Hematopoietic multipotent progenitor cell treated with erythropoietin and hydrocortisone succinate and interleukin-3 and kit ligand, for 4 days (in vitro differentiated cells): ENCODE measurements at places on chromosomes 12 and 14.

DNA sequence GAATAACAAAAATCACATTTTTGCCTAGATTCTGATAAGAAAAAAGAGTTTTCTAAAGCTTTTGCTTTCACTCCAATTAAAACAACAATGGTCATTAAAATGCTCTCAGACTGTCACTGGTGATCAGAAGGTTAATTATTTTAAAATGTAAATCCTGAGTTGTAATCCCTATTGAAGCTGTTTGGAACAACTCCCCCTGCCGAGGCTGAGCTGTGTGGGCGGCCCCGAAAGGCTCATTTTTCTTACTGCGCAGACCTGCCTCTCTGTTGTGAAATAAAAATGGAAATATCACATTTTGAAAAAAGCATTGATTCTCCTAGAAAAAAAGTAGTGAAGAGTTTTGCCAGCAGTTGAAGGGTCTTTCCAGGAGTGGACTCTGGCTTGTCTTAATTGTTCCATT lies 174.8 kb upstream of the CDKN3 start:
- no peak for DNase-seq

DNA sequence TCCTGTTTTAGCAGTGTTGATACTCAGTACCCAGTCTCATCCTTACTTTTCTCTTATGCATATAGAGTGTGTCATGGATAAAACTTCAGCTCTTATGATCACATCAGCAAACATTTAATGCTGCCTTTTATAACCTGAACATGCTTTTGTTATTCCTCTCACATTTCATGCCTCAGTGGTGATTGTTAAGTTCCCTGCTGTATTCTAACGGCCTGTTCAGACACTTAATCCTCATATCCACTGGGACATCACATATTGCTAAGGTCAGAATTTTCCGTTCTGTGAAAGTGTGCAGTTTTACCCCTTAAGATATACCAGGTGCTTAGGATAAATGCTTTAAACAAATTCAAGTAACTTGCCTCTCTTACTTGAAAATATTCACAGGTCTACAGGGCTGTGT lies 268.7 kb upstream of the SEL1L start:
- DNase-seq, result no peak

GRCh38 chr12:100608776-100609175 lies 35.3 kb downstream of the GAS2L3 start:
- DNase-seq, result peak; percentile 64

DNA sequence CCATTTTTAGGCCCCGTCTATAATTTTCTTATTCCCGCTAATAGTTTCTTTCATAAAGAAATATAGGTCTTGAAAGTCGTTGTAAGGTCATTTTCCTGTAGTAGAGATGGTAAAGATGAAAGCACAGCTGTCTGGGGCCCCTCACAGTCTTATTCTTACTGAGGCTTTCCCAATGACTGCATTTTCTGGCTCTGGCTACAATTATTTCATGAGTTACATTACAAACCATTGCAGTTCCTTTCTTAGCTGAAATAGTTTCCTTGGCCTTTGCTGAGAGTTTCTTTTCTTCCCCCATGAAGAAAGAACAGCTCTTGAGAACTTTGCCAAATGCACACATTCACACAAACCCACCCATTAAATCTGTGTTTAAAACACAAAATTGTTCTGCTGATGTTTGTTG lies 113.0 kb downstream of the DYRK2 start:
- DNase-seq, result no peak

DNA sequence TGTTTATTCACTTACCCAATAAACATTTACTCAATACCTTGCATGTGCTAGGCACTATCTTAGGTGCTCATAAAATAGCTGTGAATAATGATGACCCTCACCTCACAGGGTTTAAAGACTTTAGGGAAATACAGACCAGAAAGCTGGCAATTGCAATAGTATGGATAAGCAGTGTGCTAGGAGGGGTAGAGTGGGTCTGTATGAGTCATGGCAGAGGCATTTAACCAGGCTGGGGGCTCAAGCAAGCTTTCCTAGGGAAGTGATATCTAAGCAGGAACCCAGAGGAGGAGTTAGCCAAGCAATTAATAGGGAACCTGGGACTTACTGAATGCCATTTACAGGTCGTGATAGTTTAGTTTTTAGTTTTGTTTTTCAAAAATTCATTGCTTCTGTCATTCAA lies 123.9 kb upstream of the CCDC198 start:
- no peak for DNase-seq
